ENCODE measurements at places on chromosomes 1 and 21.
A peak's percentile ranks its signal among the peaks of the same experiment; 100 is the strongest.

- DNase-seq = no peak
Measured at GRCh38 chr1:151641229-151641628, 29.4 kb downstream of the SNX27 start.

- DNase-seq = no peak
Measured at GRCh38 chr1:98340511-98340910, 321.0 kb upstream of the SNX7 start.

DNA sequence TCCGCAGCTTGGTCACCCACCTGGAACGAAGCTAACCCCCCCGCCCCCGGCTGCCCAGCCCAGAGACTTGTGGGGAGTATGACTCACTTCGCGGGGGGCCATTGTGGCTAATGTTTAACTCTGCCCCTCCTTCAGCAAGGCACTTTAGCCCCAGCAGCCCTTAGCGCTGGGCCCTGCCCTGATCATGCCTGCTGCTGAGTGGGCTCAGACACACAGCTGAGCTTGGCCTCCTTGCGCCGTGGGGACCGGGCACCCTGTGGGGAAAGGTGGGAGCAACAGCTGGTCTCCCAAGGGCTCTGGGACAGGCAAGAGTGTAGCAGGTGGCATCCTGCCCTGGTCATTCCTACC is 6.3 kb upstream of the LAD1 start:
- DNase-seq = no peak

GRCh38 chr1:206672011-206672688 is 12.6 kb upstream of the MAPKAPK2 start:
- DNase-seq = no peak

DNA sequence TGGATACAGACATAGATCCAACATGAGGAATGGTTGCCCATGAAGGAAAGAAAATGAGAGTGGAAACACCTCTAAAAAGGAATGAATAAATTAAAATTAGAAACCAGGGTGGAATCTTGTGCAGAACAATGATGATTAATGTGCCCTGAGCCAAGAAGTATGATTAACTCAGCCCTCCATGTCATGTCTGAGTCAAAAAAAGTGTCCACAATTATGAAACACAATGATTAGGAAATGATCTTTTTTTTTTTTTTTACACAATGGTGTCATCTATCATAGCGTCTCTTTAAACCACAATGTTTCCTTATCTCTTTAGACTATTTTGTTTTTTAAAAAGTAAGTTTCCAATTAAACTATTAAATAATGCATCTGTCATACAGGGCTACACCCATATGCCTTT is 78.9 kb upstream of the RAB4A start:
- DNase-seq = peak; percentile 13

GRCh38 chr1:235571482-235571881 is 67.2 kb upstream of the B3GALNT2 start:
- no peak for DNase-seq

GRCh38 chr1:147389532-147390184 is 147.2 kb downstream of the CHD1L start:
- DNase-seq = peak; percentile 44

- DNase-seq = no peak
Measured at GRCh38 chr1:55708781-55709180, 493.6 kb upstream of the USP24 start.

- DNase-seq = no peak
Measured at GRCh38 chr1:165289556-165289955, 67.0 kb downstream of the LMX1A start.

- DNase-seq = no peak
Measured at GRCh38 chr1:61095470-61095812, 13.1 kb downstream of the NFIA start.

GRCh38 chr1:201676641-201677040 is 137.7 kb downstream of the NAV1 start:
- no peak for DNase-seq

GRCh38 chr1:70896224-70896623 is 151.4 kb downstream of the PTGER3 start:
- peak; percentile 5 for DNase-seq

GRCh38 chr1:50851034-50851433 is 109.0 kb downstream of the FAF1 start:
- no peak for DNase-seq

DNA sequence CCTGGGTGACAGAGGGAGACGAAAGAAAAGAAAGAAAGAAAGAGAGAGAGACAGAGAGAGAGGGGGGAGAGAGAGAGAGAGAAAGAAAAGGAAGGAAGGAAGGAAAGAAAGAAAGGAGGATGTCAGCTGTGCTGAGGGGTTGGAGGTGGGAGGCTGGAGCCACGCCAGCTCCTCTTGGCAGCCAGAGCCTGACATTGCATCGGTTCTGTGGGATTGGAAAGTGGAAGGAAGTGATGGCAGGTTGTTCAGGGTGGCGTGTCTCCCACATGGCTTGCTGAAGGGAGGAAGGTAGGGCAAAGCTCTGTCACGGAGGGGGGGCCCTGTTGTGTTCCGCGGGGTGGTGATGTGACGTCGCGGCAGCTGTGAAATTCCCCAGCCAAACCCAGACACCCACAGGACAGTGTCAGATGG is 30.7 kb downstream of the EIF2D start:
- no peak for DNase-seq

GRCh38 chr1:55554611-55555010 is 339.4 kb upstream of the USP24 start:
- DNase-seq = no peak

Measured in A172 (cell line).